ENCODE measurements at places on chromosomes 16 and 17.
A peak's percentile ranks its signal among the peaks of the same experiment; 100 is the strongest.

GRCh38 chr17:48616717-48617470 lies 1.8 kb upstream of the HOXB8 start:
- no peak for DNase-seq

DNA sequence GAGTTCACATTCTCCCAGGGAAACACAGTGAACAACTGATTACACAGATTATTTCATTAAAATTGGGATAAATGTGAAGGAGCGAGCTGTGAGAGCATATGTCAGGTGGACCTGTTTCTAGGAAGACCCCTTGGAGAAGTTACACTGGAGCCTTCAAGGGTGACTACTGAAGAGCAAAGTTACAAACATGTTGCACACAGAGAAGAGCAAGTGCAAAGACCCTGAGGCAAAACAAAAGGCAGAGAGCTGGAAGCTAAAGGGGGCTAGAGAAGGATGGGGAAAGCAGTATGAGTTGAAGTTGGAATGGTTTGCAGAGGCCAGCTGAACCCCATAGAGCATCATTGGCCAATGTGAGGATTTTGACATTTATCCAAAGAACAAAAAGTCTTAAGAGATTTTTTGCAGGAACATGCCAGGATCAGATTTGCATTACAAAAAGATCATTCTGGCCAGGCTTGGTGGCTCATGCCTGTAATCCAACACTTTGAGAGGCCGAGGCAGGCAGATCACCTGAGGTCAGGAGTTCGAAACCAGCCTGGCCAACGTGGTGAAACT lies 14.1 kb downstream of the PDZD9 start:
- DNase-seq, result no peak

DNA sequence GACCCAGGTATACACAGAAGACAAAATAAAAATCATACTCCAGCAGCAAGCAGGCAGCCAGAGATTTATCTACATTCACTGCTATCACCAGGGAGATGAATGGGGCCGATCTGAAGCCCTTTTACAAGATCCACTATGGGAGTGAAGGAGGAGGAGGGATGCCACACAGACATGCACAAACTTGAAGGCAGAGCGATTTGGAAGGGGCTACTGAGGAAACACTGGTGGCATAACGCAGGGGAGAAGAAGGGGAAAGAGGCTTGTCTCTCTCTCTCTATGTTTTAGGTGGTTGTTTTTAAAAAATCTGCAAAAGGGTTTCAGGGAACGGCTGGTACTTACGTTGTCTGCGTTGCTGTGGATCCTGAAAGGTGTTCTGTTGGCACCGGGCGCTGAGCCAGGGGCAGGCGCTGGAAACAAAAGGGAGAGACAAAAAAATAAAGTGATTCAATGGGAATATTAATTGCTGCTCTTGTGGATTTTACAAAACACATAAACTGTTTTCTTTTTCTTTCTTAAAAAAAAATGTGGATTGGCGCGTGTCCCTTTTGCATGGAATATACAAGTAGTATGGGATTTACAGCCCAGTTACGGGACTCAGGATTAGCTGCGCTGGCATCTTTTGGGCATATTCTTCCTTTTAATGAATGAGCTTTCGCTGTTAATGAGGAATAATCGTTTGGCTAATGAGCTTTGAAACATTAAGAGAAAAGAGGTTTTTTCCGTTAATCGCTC lies 255.3 kb upstream of the PMFBP1 start:
- no peak for DNase-seq

GRCh38 chr16:49510654-49511305 lies 137.2 kb downstream of the C16orf78 start:
- DNase-seq, result no peak

DNA sequence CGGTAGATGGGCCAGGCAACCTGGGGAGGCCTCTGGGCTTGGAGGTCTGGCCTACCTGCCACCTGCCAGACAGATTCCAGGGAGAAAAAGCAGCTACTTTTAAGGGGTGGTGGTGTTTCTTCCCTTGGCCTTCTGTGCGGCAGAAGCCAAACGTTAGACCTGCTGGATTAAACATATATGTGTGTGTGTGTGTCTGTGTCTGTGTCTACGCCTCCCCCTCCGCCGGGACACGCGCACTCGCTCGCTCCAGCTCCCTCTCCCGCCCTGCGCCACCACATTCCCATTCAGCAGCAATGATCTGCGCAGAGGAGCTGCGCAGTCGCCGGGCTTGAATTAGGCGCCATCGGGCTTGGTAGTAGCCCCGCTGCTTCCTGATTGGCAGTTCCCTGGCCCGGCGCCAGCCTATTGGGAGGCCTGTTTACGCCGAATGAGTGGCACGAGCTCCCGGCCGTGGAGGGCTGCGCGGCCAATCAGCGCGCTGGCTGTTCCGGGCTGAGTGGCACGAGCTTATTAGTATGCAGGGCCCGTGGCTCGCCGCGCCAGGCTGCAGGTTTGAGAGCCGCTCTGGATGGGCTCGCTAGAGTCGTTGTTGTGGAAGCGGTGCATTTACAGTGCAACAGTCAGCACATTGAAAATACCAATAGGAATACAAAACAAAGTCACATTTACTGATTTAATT lies at the start of gene BAHCC1:
Gene BAHCC1 (plus strand): TSS at position 537 of the 679 bp plus-strand sequence. CDS start 4,283 bp downstream, outside the sequence.
- peak; percentile 100 for DNase-seq

DNA sequence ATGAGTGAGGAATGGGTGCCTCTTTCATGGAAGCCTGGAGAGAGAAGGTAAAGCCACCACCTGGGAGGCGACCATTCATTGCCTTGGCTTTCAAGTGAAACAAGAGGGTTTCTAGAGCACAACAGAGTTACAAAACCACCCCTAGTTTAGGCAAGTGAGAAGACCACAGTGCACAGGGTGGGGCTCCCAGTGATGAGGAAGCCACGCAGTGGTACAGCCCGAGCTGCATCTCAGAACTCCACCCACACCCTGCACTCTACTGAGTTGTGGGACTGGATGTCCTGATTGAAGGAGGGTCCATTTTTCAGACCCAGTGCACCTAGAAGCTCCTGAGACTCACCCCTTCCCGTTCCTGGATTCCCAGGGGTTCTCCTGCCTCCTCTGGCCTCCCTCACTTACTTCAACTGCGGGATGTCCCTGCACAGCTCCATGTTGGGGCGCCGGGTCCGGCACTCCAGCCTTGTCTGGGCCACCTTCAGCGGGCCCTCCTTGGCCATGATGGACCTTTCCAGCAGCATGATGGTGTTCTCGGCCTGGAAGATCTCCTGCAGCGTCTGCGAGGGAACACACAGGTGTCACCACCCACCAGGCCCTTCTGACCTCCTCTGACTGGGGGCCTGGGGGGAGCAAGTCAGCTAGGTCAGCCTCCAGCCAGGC lies 55.1 kb upstream of the EMP2 start:
- DNase-seq, result no peak

GRCh38 chr16:28027055-28027454 lies 36.5 kb downstream of the GSG1L start:
- DNase-seq, result no peak

DNA sequence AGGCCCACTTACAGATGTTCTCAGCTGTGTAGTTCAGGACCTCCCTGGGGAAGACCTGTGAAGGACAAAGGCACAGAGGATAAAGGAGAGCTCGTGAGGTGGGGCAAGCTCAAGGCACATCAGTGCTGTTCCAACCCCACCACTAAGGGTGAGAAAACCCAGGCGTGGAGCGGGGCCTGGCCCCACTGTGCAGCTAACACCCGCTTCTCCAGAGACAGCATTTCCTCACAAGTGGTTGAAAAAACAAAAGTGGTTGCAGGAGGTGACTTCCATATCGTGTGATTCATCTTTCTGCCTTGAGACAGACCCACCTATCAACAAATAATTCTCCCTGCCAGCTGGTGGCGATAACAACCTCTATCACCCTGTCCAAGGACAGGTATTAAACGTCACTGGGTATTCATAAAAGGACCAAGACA lies 30.0 kb downstream of the SNN start:
- no peak for DNase-seq

DNA sequence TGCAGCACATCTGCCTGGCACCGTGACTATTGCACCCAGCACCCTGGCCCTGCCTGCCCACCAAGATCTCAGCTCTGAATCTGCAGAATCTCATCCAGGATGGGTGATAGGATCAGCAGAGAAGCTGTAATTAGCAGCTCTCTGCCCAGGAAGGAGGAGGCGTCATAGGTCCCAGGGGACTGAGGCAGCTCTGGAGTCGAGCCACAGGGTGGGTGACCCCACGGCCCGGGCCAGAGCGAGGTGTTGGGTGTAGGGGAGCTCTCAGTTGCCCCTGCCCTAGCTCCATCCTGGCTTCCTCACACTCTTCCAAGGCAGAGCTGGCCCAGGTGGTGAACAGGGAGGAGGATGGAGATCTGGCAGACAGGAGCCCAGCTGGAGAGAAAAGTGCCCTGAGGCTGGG lies 18.2 kb upstream of the FAM83G start:
- DNase-seq, result no peak

DNA sequence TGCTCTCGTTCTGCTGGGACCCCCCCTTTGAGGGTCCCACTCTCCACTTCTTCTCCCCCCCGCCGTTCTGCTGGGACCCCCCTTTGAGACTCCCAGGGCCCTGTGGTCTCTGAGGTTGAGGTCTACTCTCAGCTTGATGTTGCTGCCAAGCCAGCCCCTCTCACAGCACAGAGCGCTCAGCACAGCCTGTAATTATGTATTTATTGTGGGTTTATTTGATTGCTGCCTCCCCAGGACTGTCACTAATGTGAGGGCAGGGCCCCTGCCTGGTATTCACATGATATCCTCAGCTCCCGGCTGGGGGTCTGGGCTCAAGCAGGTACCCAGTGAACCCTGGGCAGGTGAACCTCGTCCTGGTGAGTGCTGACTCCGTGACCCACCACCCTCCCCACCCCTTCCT lies 35.4 kb downstream of the ACTG1 start:
- DNase-seq, result no peak

DNA sequence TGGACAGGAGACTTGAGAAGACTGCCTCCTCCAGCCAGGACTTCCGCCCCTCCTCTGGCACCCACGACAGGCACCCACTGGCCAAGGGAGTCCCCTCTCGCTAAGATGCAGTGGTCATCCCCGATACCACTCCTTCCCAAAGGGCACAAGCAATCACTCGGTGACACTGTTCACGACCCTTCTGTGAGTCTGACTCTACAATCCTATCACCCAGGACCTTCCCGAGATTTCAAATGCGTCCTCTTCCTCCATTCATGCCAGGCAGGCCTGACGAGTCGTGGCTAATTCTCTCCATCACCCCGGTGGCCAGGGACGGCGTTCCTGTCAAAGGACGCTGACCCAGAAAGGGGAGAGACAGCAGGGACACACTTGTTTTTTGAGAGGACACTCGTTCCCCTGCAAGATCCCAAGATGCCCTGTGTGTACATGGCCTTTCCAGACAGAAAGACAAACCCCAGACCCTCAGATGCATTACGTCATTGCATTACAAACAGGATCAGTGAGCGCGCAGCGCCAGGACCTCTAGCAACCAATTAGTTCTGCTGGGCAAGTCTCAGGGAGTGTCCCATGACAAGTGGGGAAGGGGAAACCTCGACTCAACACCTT lies 12.2 kb downstream of the FBXO31 start:
- no peak for DNase-seq

GRCh38 chr17:17712268-17712924 lies 31.1 kb downstream of the RAI1 start:
- no peak for DNase-seq

GRCh38 chr16:83713597-83713996 lies 94.2 kb upstream of the HSBP1 start:
- DNase-seq, result no peak

DNA sequence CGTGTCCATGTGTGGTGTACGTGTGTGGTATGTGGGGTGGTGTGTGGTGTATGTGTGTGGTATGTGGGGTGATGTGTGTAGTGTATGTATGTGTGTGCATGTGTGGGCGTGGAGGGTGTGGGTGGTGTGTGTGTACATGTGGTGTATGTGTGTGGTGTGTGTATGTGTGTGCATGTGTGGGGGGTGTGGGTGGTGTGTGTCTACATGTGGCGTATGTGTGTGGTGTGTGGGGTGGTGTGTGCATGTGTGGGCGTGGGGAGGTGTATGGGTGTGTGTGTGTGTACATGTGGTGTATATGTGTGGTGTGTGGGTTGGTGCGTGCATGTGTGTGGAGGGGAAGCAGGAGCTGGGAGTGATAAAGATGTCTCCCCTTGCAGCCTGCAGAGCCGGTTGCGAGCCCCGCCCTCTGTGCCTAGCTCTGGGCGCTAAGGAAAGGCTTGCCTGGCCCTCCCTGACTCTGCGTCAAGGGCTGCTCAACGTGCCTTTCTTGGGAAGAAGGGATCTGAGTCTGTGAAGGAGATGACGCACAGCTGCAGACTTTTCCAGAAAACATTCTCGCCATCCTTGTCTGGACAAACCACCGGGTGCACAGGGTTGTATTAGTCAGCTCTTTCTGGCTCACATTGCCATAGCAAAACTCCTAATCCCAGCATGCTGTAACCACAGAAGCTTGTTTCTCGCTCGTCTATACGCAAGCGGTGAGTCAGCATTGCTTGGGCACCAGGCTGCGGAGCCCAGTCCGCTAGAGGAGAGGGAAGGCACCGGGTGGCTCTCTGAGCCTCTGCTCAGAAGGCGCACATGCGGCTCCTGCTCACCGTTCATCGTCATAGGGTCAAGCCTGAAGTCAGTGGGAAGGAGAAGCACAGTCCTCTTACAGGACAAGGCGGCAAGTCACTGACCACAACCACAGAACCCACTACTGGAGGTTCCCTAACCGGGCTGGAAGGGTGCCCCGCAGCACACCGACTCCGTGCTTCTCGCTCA lies 2.0 kb upstream of the CD300H start:
- no peak for DNase-seq

DNA sequence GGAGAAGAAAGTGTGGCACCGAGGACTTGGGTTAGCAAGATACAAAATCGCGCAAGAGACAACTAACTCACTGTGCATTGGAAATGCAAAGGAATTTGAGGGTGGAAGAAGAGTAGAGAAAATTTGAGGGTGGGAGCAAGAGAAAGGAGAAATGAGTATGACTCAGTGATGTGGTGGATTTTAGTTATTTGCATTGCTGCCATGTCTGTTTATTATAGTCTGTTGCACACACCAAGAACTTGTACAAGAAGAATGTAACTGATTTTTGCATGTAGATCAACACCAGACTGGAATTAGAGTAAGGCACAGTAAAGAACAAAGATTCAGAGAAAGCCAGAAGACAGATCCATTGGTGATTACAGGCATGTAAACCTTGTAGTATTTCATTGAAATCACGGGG lies 71.6 kb upstream of the SMIM36 start:
- DNase-seq, result no peak

DNA sequence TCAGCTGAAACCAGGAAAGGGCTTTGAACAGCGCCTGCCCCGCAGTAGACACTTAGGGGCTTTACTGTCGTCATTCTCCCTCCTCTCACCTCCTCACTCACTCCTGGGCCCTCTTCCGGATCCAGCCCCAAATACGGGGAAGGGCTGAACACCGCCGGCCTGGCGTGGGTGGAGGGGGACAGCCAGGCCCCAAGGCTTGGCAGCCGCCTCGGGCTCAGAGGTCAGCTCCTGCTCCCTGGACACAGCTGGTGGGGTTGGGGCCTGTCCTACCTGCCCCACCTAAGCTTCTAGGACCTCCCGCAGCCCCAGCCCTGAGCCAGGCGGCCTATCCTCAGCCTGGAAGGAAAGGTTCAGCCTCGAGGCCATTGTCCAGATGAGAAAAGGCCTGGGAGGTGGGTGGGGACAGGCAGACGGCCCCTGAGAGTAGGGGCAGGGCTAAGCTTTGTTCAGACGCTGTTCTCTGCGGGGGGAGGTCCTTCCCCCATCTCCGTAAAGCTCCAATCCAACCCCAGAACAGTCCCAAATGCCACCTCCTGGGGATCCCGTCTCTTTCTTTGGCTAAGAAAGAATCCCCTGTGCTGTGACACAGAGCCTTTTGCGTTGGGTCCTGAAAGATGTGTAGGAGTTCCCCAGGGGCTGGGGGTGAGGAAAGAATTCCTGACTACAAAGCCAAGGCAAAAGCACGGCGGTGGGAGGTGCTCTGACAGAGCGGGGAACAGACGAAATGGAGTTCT lies 881 bp upstream of the LLGL1 start:
- peak; percentile 82 for DNase-seq
